ENCODE measurements at places on chromosomes 2 and 18. TPM values are rescaled to one million over a fixed set of nuclear protein-coding genes. Genes with fewer than 3 reads are reported as not detected.

DNA sequence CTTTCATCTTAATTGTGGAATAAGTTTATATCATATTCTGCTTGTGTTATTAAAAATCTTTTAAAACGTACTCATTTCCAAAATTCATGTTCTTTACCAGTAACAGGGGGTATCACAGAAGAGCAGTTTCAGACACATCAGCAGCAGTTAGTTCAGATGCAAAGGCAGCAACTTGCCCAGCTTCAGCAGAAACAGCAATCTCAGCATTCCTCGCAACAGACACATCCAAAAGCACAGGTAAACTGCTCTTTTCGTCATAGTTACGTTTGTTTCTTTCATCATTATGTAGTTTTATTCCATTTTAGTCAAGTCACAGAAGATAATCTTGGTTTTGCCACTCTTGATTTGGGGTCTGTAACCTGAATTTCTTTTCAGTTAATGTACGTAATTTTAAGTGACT is 93.5 kb upstream of the KIF5C start:
- no peak for DNase-seq

DNA sequence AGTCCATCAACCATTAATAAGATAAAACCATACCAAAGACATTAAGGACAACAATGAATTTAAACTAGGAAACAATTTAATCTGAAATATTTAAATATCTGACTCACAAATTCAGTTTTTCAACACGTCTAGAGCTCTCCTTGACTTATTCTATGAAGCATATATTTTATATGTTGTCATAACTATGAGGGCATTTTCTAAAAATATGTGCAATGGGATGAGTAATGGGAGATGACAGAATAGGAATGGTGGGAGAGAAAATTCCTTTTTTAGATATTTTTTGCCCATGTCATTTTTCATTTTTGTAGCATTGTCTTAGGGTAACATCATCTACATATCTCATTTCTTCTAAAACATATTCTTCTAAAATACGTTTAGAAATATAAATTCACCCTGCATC is 79.2 kb upstream of the CDH2 start:
- DNase-seq: no peak

GRCh38 chr2:233976087-233976486 is 58.9 kb downstream of the TRPM8 start:
- no peak for DNase-seq

GRCh38 chr18:26813043-26813442 is 52.5 kb downstream of the AQP4 start:
- DNase-seq: no peak

- DNase-seq: no peak
These were observed 92.3 kb downstream of the LYPD1 start for GRCh38 chr2:132577686-132578085.

DNA sequence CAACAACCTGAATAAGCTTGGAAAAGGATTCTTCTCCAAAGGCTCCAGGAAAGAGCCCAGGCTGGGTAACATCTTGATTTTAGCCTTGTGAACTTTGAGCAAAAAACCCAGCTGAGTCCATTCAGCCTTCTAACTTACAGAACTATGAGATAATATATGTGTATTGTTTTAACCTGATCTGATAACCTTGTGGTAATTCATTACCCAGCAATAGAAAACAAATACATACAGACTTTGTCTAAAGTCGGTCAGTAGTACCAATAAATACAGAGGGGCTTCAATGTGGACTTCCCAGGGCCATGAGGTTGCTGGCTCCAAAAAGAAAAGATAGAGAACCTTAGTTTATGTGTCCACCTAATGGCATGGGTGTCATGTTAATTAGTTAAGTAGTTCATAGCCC is 191.8 kb downstream of the KCNH7 start:
- DNase-seq: no peak

DNA sequence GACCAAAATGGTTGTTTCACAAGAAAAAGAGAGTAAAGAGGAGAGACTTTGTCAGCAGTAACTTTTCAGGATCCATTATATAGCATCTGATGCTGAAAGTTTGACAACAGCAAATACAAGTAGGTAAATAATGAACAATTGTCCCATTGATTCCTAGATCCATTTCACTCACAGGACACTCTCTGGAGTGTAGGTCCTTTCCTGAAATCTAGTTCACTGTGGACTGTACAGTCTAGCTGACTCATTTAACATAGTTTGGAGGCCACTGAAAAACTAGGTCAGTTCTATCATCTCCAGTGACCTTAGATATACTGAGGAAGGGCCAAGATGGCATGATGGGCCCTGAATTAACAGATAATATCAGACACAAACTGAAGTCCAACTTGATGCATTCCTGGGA is 19.3 kb upstream of the NEB start:
- no peak for DNase-seq

FSHR gene
- not detected for total RNA-seq

DNA sequence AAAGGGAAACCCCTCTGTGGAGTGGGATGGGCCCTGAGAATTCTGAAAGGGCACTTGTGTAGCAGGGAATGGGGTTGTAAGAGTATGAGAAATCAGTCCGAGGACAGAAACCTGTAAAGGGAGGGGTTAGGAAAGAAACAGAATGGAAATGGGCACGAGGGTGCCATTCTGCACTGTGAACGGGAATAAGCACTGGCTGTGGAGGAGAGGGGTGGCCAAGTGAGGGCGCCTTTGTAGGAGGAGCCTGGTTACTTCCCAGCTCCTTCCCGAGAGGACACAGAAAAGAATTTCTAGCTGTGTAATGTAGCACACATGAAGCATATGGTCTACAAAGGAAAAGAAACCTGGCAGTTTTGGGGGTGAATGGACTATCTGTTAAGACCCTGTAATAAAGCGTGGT is 53.4 kb downstream of the POLR1A start:
- no peak for DNase-seq

- no peak for DNase-seq
These were observed 74.8 kb upstream of the ST6GAL2 start for GRCh38 chr2:106960683-106961161.

GRCh38 chr2:43993437-43993836 is 2.4 kb downstream of the LRPPRC start:
- no peak for DNase-seq

C2orf74 gene
- total RNA-seq: 1.7 TPM

NGEF gene
- not detected for total RNA-seq

TUBA3E gene
- not detected for total RNA-seq

CD8B2 gene
- total RNA-seq: not detected

GRCh38 chr2:215829261-215829660 is 184.1 kb downstream of the MREG start:
- no peak for DNase-seq

DNA sequence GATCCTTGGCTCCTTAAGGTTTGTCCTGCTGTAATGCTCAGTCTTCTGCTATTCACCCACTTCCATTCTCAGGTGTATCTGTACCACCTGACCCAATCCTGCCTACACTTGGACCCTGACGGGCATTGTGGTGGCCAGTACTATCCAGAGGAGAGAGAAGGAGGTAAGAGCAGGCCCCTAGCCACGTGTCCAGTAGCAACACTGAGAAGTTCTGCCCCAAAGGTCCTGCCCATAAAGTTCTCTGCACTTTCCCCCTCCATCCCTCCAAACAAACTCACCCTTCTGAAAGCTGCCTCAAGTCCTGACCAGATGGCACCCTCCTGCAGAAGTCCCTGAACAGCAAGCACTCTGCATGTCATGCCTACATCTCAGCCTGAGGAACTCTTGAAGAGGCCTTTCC is 18.3 kb downstream of the TTC32 start:
- no peak for DNase-seq

DNA sequence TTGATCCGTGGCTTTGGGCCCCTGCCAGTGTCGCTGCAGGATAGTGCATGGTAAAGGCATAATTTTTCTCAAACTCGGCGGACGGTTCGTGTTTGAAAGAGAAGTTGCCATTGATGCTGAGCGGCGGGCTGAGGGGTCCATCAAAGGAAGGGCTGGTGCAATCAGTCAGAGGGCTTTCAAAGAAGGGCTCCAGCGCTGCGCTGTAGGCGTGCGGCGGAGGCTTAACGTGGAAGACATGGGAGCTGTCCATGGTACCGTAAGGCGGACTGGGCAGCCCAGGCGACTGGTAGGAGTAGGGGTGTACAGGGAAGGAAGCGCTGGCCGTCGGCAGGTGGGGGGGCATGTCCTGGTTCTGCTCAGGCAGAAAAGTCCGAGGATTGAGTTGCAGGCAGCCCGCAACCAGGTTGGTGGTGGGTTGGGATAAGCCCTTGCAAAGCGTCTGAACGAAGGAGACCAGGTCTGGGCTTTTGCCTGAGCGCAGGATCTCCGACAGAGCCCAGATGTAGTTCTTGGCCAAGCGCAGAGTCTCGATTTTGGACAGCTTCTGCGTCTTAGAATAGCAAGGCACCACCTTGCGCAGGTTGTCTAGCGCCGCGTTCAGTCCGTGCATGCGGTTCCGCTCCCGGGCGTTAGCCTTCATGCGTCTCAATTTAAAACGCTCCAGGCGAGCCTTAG is 2.3 kb downstream of the NEUROD1 start:
- peak; percentile 53 for DNase-seq

CLEC4F gene
- not detected for total RNA-seq

DNA sequence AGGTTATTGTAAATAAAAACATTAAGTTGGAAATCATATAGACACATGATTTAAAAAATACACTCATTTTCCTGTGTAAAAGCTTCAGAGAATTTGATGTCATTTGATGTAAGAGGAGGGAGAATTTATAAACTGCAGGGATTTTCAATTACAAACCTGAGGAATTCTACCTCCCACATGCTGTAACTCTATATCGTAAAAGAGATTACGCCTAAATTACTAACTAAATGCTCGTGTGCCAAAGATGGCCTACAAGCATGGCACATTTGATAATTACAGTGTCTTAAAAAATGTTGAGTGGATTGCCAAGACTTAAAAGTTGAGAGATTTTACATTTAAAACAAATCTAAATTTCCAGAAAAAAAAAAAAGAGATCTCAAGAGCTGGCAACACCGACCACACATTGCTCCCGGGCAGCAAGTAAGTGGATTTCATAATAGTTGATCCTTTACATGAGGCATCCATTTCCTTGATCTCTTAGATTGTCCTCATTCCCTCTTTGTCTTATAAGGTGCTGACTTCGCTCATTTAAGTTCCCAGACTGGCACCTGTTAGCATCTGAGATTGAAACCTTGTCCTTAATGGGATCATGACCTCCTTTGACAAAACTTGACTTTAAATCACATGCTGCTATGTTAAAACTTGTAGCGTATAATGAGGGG is 840.3 kb upstream of the ZEB2 start:
- no peak for DNase-seq

SIX3 gene
- total RNA-seq: not detected

- DNase-seq: no peak
These were observed 16.7 kb upstream of the PDIA6 start for GRCh38 chr2:10829299-10829698.

- DNase-seq: no peak
These were observed 33.3 kb downstream of the BMP10 start for GRCh38 chr2:68837861-68838341.

- no peak for DNase-seq
These were observed 1080.2 kb downstream of the SUCLG1 start for GRCh38 chr2:83378921-83379320.

DNA sequence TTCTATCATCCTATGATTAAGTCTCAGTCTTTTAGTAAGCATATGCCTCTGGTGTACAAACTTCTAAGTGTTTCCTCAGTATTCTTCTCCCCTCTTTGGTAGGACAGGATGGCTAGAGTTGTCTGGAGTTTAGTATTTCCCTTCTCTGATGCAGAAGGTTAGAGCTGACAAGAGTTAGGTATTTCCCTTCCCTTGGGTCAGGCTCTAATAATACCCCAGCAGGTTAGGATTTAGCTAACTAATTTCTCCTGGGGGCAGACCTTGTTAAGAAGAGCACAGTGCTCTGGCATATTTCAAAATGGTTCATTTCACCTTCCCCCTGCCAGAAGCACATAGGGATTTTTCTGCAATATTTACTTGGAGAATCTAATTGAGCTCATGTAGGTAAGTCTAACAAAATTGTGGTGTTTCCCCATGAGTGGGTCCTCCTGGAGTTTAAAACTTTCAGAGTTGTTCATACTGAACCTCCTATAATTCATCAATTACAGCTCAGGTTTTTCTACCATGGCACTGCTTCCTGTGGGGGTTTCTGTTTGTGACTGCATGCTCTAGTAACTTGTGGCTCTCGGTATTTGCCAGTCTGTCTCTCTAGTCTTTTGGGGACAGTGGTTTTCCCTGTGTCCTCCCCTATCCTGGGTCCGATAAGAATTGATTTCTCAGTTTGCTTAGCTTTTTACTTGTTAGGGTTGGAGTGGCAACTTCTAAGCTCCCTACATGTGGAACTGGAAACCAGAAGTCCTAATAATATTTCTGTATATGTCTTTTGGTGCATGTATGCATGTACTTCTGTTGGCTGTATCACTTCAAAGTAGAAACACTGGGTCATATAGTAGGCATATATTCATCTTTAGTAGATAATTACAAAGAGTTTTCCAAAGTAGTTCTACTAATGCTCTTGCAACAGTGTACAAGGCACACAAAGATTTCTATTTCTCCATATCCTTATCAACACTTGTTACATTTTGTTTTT is 77.7 kb downstream of the GDF7 start:
- no peak for DNase-seq

DNA sequence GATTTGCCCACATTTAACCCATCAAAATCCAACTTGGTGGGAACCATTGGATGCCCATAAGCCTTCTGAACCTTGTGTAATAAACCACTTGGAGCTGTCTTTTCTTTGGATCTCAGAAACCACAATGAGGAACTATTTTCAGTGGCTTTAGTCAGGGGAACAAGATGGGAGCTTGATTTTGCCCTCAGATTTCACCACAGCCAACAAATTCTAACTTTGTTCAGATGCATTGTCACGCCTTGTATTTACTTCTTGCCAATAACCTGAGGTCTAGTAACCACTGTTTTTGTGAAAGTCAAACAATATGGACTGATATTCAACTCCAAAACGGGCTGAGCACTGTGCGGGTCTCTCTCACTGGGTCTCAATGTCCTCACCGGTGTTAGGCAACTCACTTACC is 508.2 kb downstream of the TNS1 start:
- DNase-seq: no peak

DNA sequence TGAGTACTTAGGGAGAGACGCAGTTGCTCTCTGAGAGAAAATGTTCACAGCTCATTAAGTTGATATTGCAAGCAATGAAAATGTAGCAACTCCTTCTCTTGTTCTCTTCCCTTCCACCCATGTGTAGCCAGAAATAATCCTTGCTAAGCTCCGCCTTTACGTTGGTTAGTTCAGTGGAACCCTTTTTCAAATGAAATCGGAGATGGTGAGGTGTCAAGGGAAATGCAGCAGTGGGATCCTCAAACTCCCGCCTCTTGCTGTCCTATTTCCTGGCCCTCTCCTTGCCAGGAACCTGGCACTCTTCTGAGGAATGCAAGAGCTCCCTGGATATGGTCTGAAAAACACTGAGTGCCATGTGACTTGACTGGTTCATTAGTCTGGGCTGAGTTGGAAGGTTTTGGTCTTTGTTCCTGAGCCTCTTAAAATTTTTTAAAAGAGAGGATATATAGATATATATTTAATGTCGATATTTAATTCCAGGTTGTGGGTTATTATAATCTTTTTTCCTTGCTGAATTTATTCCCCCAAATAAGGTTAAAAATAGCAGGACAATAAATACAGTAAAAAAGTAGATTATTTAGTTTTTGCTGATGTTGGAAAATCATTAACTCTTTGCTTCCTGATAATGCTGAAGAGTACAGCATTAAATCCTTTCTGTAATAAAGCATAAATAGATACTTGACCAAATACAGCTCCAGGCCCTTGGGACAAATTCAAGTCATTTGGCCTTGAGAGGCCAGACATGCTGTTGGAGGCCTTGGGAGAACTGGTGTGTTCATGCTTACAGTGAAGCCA is 116.2 kb downstream of the EML6 start:
- no peak for DNase-seq

Data from CD4-positive, alpha-beta T cell (primary cell).